ENCODE measurements at places on chromosomes 1 and 21.

DNA sequence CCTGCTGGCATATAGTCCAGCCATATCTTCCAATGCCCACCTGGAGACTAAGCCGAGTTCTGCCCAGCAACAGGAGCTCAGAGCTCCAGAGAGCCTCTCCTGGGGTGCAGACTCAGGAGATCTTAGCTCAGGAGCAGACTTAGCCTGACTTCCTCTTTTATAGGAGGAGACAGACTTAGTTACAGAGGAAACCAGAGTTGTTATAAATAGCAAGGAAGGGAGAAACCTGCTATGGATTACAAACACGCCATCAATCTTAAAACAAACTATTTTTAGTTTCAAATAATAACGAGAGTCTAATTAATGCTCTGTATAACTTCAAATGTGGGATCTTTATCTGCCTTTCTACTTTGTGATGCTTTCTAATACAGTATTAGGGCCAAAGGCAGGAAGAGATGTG lies 3.3 kb upstream of the KIF21B start:
- no peak for DNase-seq

- DNase-seq, result no peak
Observed at GRCh38 chr1:183593356-183593755, 3.1 kb upstream of the NCF2 start.

DNA sequence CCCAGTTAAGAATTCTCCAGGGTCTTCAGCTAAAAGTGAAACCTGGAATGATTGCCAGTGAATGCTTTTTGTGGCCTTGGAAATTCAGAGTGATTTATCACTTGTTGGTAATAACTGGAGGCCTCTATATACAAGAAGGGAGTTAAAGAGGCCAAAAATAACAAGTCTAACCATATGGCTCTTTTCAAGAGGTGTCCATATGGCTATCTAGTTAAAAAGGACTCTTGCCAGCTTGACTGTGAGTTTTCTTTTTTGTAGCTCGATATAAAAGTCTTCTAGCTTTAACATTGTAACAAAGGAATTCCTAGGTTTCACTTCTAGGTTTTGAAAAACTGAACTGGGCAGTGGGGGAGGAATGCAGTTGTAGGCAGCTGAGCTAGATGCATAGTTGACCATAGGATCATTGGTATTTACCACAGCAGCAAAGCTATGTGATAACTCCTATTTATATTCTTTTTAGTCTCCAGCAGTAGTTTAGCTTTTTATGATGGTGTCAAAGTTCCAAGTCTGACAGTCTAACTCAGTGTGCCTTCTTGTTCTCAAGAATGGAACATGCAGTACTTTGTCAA lies 44.4 kb downstream of the CACHD1 start:
- DNase-seq, result no peak

GRCh38 chr1:86706018-86706635 lies 1.8 kb downstream of the SH3GLB1 start:
- no peak for DNase-seq

DNA sequence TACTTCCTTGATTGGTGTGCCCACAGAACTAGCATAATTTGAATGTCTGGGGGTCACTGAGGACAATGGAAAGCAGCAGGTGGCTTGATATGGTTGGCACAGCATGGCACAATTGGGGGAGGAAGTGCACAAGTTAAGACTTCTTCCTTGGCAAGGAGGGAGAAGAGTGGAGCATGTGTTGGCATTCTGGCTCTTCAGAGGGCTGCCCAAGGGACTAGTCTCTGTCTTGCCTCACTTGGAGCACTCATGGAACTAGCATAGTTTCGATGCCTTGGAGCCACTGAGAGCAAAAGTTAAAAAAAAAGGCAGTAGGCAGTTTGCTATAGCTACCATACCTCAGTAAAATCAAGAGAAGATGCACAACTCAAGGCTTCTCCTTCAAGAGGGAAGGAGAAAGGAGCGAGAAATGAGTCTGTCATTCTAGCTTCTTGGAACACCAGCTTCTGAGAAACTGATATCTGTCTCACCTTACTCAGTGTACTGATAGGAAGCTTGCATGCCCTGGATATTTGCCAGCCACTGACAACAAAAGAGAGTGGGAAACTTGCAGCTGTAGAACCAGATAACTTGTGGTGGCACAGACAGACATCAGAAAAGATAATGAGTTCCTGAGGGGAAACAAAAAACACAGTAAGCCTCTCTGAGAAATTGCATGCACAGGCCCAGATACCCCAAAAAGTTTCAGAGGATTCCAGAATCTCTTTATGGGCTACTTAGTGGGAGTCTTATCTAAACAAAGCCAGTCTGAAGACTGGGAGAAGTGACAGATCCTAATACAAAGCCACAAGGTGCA lies 207.5 kb upstream of the SAMSN1 start:
- DNase-seq, result no peak

DNA sequence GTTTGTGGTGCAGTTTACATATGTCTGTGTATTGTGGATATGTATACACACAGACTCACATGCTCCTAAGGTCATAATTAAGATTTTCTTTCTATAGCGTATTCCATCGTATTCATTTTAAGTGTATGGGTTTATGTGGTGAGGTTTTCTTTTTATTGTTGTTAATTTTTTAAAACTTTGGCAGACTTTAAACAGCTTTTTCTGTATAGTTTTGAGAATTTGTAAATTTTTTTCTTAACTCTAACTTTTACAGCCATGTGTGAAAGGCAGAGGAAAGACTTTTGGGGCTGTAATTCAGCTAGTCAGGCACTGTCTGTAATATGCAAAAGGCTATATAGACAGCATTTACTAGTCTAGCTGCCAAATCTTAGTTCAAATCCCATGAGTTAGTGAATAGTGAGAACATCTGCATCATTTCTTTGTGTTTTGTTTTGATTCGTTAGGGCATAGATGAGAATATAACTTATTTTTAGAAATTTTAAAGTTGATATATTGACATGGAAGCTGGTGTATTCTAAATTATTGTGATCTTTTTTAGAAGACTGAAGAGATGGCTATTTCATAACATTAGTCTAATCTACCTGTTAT lies 2.3 kb downstream of the MAGI3 start:
- no peak for DNase-seq

- DNase-seq, result no peak
Observed at GRCh38 chr1:17306407-17306806, 1.6 kb upstream of the PADI4 start.

DNA sequence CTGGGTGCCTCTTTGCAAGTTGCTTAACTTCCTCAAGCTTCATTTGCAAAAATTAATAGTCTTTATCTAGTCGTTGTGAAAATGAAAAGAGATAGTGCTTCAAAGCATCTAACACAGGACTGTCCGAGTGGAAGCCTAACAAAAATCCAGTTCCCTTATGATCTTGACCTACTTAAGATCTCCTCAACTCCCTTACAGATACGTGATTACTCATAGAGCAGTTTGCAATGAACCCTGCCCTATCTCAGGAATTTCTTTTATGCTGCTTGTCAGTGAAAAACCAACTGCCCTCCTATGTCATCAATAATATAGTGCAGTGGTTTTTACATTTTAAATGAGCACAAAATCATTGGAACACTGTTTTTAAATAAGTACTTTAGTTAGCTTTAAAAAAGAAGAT lies 314.3 kb downstream of the BACH1 start:
- no peak for DNase-seq

- no peak for DNase-seq
Observed at GRCh38 chr21:36605426-36605825, 93.5 kb upstream of the SIM2 start.

GRCh38 chr1:231404318-231404717 lies 17.8 kb downstream of the EGLN1 start:
- DNase-seq, result no peak

DNA sequence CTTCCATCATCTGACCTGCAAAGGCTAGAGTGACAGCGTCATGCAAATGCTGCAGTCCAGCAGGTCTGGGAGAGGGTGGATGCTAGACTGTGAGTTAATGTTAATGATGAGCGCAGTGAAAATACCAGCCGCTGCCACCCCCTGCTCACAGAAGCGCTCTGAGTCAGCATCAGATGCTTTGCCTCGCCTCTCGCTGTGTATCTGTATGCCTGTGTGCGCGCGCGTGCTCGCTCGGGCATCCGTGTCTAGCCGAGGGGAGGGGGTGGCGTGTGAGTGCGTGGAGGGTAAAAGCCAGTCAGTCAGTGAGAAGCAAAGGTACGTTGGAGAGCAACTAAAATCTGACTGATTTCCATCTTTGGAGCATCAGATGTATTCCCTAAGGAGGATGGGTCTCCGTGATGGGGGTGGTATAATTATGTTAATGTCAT lies 858.7 kb downstream of the USP25 start:
- no peak for DNase-seq

- no peak for DNase-seq
Observed at GRCh38 chr21:33441489-33442477, 38.0 kb downstream of the TMEM50B start.

DNA sequence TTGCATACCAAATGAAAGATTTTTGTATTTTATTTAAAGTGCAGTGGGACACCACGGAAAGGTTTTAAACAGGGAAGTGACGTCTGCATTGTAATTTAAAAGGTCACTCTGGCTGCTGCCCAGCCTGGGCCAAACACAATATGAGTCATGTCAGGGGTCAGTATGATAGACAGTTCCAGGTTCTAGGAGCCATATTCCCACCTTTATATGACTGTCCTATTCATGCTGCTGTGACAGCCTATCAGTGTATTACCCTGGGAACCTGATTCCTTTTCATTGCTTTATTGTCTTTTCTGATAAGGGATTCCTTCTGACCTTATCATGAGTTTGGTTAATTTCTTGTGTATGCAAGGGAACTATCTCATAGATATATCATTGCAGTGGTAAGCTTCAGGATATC lies 5.3 kb downstream of the VANGL1 start:
- DNase-seq, result no peak

- no peak for DNase-seq
Observed at GRCh38 chr1:221751226-221751887, 9.5 kb upstream of the DUSP10 start.

- no peak for DNase-seq
Observed at GRCh38 chr1:59539961-59540681, 243.2 kb downstream of the FGGY start.

DNA sequence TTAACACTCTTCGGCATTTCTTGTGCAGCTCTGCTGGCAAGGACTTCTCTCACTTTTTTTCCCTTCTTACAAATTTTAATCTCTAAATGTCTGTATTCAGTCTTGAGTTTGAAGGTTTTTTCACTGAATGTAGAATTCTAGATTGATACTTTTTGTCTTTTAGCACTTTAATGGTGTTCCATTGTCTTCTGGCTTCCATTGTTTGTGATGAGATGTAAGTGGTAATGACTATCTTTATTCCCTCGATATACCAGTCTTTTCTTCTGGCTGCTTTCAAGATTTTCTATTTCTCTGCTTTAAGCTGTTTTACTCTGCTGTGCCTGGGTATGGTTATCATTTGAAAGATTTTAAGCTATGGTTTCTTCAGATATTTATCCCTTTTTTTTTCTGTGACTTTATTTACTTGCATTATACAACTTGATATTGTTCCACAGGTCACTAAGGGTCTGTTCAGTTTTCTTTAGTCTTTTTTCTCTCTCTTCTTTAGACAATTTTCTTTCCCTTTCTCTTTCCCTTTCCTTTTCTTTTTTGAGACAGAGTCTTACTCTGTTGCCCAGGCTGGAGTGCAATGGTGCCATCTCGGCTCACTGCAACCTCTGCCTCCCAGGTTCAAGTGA lies 35.8 kb downstream of the DYRK1A start:
- no peak for DNase-seq

DNA sequence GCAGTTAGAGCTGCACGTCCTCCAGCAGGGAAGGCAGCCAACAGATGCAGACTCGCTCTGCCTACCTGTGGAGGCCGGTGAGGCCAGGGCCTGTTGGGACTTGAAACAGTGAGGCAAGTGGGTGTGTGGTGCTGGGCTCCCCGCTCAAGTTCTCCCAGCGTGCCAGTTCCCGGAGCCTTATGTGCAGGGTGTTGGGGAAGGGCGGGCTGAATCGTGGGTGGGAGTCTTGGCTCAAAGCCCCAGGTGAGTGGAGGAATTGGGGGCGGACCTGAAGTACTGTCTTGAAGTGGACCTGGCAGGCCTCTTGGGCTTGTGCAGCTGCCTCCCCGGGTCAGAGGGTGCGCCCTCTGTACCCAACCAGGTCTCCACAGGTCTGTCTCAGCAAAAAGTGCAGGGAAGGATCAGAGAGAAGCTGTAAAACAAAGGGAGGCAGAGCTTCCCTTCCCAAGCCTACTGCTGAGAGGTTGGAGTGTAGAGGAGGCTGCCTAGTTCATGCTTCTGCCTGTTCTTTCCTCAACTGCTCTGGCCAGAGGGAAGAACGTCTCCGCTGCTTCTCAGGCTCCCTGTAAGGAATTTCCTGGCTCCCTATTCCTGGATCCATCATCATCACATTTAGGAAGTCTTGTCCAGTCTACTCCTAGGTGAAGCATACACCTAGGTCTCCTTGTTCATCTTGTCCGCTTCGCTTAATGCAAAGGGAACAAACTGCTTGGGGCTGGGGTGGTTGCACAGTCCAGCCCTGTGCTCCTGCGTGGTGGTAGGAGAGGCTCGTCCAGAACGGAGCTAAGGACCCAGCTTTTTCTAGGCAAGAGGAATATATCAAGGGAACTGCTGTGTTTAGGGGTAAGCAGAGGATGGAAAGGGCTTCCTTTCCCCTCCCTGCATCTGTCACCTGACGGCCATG lies 14.9 kb downstream of the UTP11 start:
- no peak for DNase-seq

GRCh38 chr1:15797614-15798390 lies 9.6 kb downstream of the UQCRHL start:
- no peak for DNase-seq

Measured in stimulated activated CD4-positive, alpha-beta T cell treated with anti-CD3 and anti-CD28 coated beads, TNF-alpha, amount 100 ng/mL, for 48 hours (primary cell).